Adrenal gland (tissue), 19 donors: ENCODE measurements at places on chromosomes 16 and 17.

DNA sequence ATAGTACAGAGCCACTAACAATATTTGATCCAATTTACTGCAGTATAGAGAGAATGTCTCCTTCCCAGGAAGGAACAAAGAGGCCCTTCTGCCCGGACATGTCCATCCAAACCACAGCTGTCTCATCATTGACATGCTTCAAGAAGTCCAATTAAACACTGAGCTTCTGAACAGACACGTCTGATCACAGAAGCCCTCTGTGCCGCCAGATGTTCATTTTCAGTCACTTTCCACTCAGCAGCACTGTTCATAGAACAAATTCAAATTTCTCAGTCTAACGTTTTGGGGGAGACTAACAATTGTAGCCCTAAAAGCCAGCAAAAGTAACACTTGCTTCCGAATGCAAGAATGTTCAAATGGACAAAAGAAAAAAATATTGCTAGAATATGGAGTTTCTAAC lies 15.3 kb downstream of the ZC3H7A start:
- H3K36me3 ChIP-seq = no peaks in the 10 kb centered on the region
- H3K4me1 ChIP-seq = peaks cover 41% of the 10 kb centered on the region
- H3K27me3 ChIP-seq = no peaks in the 10 kb centered on the region
- no peak overlapping the region for H3K4me3 ChIP-seq
- no peak for DNase-seq

GRCh38 chr17:55303701-55304145 lies 39.0 kb downstream of the HLF start:
- DNase-seq = peak; percentile 34
- peaks cover 21% of the 10 kb centered on the region for H3K4me1 ChIP-seq
- H3K27me3 ChIP-seq = no peaks in the 10 kb centered on the region
- H3K36me3 ChIP-seq = no peaks in the 10 kb centered on the region
- no peak overlapping the region for H3K27ac ChIP-seq

- DNase-seq = peak; percentile 22
- H3K36me3 ChIP-seq = no peaks in the 10 kb centered on the region
- H3K4me3 ChIP-seq = no peak overlapping the region
- no peaks in the 10 kb centered on the region for H3K4me1 ChIP-seq
- H3K27ac ChIP-seq = no peak overlapping the region
These were observed 108.5 kb upstream of the CCL2 start for GRCh38 chr17:34146440-34147043.

DNA sequence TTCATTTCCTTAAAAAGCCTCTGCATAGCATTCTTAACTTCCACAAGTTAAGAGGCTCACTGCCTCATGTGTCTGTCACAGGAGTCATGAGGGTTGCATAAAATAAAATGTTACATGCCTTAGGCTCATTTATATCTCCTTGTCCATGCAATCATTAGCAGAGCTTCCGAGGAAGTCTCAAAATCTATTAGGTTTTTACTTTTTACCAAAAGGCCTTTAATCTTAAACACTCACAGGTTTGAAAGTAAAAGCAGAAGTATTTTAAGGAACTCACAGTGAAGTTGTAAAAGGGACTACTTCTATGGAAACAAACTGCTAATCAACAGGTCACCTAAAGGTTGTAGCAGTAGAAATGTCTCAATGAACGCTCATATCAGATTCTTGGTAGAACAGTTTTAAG lies 5.2 kb upstream of the ATP6V0A1 start:
- H3K4me3 ChIP-seq = no peak overlapping the region
- H3K27ac ChIP-seq = no peak overlapping the region
- H3K4me1 ChIP-seq = peaks cover 6% of the 10 kb centered on the region
- no peak for DNase-seq
- H3K36me3 ChIP-seq = no peaks in the 10 kb centered on the region

- no peaks in the 10 kb centered on the region for H3K36me3 ChIP-seq
- no peak overlapping the region for H3K27ac ChIP-seq
- H3K4me3 ChIP-seq = no peak overlapping the region
- peak; percentile 69 for DNase-seq
- no peaks in the 10 kb centered on the region for H3K27me3 ChIP-seq
- peaks cover 5% of the 10 kb centered on the region for H3K4me1 ChIP-seq
These were observed 21.2 kb downstream of the PDILT start for GRCh38 chr16:20383106-20384029.

DNA sequence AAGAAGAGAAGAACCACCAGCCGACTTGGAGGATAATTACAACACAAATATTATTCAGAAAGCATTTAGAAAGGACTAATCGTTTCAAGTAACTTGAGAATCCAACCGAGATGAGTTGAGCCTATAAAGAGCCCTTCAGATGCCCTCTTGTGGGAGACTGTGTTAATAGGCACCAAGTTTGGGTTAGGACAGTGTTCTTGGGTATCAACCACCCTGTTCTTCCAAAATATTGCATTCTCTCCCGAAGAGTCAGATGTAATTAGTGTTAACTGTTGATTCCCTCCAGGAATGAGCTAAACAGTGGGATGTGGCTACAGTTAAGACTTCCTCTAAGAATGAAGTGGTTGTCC lies 87.8 kb upstream of the NOL11 start:
- no peaks in the 10 kb centered on the region for H3K4me1 ChIP-seq
- no peaks in the 10 kb centered on the region for H3K36me3 ChIP-seq
- H3K27ac ChIP-seq = peak overlapping the region; percentile 27

DNA sequence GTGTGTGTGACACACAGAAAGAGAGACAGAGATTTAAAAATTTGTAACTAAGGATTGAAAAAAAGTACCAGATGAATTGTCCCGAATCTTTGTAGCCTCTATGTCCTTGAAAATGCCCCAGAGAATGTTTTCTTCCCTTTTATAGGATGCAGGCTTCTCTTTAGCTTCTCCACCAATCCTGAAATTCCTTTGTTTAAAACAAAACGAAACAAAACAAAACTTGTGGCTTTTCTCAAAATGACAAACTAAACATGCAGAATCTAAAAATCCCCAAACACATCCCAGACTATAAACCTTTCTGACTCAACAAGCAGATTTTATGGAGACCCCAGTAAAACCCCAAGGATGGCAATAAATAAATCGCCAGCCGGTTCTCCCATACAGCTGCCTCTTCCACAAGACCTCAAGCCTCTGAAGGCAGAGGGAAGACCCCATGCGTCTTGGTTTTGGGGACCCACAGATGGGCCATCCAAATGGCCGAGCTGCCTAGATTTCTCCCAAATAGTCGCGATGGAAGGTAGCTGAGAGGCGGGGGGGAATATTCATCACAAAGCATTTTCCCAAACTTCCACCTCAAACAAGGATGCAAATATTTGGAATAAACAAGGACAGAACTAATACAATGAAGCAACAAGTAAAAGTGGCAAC lies 269.5 kb upstream of the FOXF1 start:
- no peaks in the 10 kb centered on the region for H3K4me1 ChIP-seq
- no peaks in the 10 kb centered on the region for H3K36me3 ChIP-seq
- H3K4me3 ChIP-seq = no peak overlapping the region
- H3K27ac ChIP-seq = no peak overlapping the region

GRCh38 chr16:85615014-85615851 lies 2.1 kb downstream of the GSE1 start:
- DNase-seq = peak; percentile 64
- no peaks in the 10 kb centered on the region for H3K36me3 ChIP-seq
- H3K27me3 ChIP-seq = no peaks in the 10 kb centered on the region
- peak overlapping the region; percentile 89 for H3K27ac ChIP-seq

GRCh38 chr17:47914306-47914948 lies 18.4 kb downstream of the SP2 start:
- no peak overlapping the region for H3K27ac ChIP-seq
- H3K4me3 ChIP-seq = no peak overlapping the region
- DNase-seq = no peak
- H3K4me1 ChIP-seq = no peaks in the 10 kb centered on the region
- H3K36me3 ChIP-seq = peaks cover 6% of the 10 kb centered on the region

DNA sequence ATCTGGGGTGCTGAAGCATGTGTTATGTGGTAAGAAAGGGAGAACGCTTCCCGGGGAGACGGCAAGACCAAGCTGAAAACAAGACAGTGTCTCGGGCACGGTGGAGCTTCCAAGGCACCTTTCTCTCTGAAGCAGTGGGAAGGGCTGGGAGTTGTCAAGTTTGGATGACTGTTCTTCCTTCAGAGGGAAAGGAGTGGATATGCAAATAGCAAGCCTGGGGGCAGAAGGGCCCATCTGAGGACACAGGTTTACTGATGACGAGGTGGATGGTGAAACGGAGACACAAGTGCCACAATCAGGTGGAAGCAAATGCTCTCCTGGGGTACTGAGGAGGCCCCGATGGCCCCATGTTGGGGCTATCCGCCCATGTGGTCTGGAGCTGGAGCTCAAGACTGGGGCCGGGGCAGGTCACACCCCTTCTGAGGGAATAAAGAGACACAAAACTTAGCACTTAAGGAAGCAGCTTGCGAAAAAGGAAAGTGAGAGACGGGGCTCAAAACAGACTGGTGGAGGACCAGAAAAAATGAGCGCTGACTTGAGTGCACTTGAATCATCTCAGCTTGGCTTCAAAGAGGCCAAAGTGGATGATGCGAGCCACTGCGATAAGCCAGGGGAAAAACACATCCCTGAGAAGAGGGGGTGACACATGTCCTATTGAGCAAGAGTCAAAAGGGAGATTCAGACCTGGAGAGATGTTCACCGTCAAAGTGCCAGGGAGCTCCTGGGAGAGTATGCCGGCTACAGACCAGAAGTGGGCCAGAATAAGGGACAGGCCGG lies 34.8 kb upstream of the MTSS2 start:
- H3K36me3 ChIP-seq = no peaks in the 10 kb centered on the region
- no peak overlapping the region for H3K27ac ChIP-seq
- no peak overlapping the region for H3K4me3 ChIP-seq
- H3K27me3 ChIP-seq = no peaks in the 10 kb centered on the region
- H3K4me1 ChIP-seq = peaks cover 40% of the 10 kb centered on the region

DNA sequence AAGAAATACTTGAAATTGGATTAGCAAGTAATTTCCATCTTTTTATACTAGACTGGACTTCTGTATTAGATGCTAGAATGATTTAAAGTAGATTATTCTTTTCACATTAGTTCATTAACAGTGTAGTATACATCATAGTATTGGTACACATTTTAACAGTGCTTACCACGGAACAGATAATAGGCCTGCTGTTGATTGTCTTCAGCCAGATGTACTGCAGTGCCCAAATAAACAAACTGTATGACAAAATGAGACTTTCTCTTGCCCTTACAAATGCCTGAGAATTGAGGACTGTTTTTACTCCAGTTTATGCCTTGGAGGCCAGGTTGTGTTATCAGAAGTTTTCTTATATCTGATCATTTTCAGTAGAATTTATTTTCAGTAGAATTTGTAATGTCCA lies 631 bp downstream of the EVI2A start:
- DNase-seq = no peak
- H3K4me3 ChIP-seq = no peak overlapping the region
- H3K27me3 ChIP-seq = no peaks in the 10 kb centered on the region
- H3K27ac ChIP-seq = peak overlapping the region; percentile 43
- H3K4me1 ChIP-seq = peaks cover 20% of the 10 kb centered on the region
- H3K36me3 ChIP-seq = no peaks in the 10 kb centered on the region

DNA sequence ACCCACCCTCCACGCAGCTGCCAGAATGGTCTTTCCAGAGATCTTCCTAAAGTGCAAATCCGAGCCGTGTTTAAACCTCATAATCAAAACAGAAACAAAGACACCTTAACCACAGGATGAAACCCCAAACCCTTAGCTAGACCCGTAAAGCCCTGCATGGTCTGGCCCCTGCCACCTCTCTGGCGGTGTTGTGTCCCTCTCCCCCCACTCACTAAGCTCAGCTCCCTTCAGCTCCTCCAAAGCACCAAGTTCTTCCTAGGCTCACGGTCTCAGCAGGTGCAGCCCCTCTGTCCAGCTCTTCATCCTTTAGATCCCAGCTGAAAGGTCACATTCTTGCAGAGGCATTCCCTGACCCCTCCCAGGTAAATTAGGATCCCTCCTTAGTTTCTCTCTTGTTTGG lies 4.4 kb upstream of the NXPH3 start:
- H3K27me3 ChIP-seq = peaks cover 5% of the 10 kb centered on the region
- no peak overlapping the region for H3K4me3 ChIP-seq
- H3K36me3 ChIP-seq = no peaks in the 10 kb centered on the region
- DNase-seq = no peak

DNA sequence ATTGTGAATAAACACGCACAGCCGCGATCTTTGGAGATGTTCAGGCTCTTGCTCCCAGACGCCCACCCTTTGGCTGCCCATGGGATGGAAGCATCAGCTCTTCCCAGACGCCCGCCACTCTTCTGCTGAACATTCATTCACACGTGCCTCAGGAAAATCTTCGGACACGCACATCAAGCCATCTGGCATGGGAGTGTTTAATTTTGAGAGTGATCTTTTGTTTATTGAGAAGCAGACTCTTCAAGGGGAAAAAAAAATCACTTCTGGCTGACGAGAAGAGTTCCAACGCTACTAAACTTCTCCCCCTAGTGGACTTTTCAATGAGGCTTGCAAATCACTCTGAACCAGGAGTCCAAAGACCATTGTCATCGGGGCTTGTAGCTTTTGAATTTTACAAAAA lies 62.0 kb upstream of the NUDT7 start:
- DNase-seq = no peak
- H3K27me3 ChIP-seq = no peaks in the 10 kb centered on the region
- H3K27ac ChIP-seq = no peak overlapping the region
- H3K4me1 ChIP-seq = no peaks in the 10 kb centered on the region
- H3K36me3 ChIP-seq = no peaks in the 10 kb centered on the region

DNA sequence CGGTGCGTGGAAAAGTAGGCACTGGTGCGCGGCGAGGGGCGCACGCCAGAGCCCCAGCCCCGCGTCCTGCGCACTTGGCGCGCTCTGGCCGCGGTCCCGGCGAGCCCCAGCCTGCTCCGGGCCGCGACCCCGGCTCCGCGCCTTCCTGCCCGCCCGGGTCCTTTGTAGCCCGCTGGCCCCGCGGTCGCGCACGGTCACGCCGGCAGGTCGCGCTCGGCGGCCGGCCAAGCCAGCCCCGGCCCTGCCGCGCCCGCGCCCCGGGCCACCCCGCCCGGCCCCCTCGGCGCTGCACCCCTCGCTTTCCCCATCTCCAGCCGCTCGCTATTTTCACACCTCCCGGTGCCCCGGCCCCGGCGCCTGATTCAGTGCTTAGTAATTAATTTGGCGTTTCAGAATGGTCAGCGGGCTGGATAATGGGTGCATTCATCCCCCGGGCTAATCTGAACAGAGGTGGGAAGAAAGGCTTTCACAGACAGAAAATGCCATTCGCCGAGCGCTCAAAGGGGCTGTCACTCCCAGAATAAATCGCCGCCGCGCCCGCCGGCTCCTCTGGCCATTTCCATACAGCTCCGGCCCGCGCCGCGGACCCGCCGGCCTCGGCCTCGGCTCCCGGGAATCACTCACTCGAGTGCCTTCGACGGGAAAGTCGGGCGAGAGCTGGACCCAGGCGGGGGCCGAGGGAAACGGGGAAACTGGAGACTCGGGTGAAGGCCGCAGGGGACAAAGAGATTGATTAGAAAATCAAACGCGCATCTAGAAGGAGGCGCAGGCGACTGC lies 17.8 kb upstream of the NTN1 start:
- DNase-seq = no peak
- H3K27me3 ChIP-seq = peaks cover 42% of the 10 kb centered on the region
- no peaks in the 10 kb centered on the region for H3K4me1 ChIP-seq
- H3K4me3 ChIP-seq = no peak overlapping the region

- H3K4me3 ChIP-seq = no peak overlapping the region
- H3K36me3 ChIP-seq = no peaks in the 10 kb centered on the region
- H3K4me1 ChIP-seq = no peaks in the 10 kb centered on the region
- H3K27ac ChIP-seq = no peak overlapping the region
- peak; percentile 25 for DNase-seq
- H3K27me3 ChIP-seq = no peaks in the 10 kb centered on the region
These were observed 6.2 kb upstream of the SMG1 start for GRCh38 chr16:18932243-18932987.
